ENCODE measurements at places on chromosomes 12 and 14.
A peak's percentile ranks its signal among the peaks of the same experiment; 100 is the strongest.

DNA sequence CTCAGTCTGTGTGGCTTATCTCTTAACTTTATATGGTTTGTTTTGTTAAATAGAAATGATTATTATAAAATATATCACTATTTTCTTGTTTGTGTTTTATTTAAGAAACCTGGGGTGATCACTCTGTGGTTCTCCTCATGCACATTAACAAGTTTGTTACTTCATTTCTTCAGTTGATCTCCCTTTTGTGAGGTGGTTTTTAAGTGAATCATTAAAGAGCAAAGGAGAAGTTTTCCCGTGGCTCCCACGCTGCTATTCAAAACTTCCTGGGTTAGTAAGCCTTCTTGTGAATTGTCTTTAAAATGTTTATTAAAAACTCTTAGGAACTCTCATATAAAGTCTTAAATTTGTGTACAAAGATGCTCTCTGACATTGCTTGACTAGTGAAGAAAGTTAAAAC is 11.8 kb downstream of the ADIPOR2 start:
- peaks cover 20% of the 10 kb centered on the region for H3K4me1 ChIP-seq
- H3K4me3 ChIP-seq: no peak overlapping the region

DNA sequence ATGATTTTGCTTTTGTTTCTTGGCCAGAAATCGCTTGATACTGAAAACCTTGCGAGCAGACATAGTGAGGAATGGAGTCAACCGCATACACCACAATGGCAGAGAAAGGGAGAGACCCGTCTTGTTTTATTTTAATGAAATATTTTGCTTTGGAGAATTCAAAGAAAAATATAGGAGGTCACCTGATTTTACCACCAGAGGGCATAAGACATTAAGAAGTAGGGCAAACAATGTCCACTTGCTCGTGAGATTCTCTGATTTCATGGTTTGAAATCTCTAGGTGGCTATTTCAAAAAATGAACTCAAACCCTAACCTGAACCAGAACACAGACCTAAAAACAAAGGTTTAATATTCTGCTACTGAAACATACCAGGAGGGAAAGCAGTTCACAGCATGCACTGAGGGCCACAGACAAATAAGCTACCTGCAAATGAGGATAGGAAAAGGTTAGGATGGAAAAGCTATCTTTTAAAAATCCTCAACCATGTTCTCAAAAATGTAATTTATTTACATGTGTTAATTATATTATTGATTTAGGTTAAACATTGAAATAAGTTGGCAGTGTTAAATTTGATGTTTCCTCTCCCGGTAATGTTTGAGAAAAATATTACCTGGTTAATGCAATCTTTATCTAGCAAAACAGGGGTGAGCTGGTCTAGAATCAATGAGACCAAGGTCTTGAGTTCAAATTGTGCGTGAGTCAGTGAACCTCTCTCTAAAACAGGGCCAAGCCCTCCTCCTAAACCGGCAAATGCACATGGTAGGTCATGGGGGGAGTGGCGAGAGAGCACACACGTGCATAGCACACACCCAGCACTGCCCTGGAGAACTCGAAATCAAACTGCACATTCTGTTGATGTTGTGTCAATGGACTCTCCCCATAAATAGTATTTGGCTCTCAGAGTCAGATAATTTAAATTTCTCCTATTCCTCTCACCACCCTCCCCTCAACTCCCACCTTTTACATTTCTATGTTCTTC is 12.5 kb downstream of the IFNG-AS1 start:
- H3K27ac ChIP-seq: no peak overlapping the region
- no peak overlapping the region for H3K4me3 ChIP-seq
- DNase-seq: no peak
- no peaks in the 10 kb centered on the region for H3K36me3 ChIP-seq
- no peaks in the 10 kb centered on the region for H3K27me3 ChIP-seq

GRCh38 chr12:125643055-125643454 is 577.8 kb downstream of the AACS start:
- H3K4me3 ChIP-seq: no peak overlapping the region
- H3K27ac ChIP-seq: no peak overlapping the region
- H3K4me1 ChIP-seq: no peaks in the 10 kb centered on the region
- no peaks in the 10 kb centered on the region for H3K36me3 ChIP-seq

- no peaks in the 10 kb centered on the region for H3K4me1 ChIP-seq
- H3K27ac ChIP-seq: no peak overlapping the region
- no peaks in the 10 kb centered on the region for H3K27me3 ChIP-seq
- H3K36me3 ChIP-seq: no peaks in the 10 kb centered on the region
- no peak for DNase-seq
Observed at GRCh38 chr14:63992858-63993257, 140.1 kb downstream of the SYNE2 start.

- no peak for DNase-seq
- H3K27ac ChIP-seq: no peak overlapping the region
Observed at GRCh38 chr12:127445581-127446139, 821.3 kb upstream of the TMEM132C start.

DNA sequence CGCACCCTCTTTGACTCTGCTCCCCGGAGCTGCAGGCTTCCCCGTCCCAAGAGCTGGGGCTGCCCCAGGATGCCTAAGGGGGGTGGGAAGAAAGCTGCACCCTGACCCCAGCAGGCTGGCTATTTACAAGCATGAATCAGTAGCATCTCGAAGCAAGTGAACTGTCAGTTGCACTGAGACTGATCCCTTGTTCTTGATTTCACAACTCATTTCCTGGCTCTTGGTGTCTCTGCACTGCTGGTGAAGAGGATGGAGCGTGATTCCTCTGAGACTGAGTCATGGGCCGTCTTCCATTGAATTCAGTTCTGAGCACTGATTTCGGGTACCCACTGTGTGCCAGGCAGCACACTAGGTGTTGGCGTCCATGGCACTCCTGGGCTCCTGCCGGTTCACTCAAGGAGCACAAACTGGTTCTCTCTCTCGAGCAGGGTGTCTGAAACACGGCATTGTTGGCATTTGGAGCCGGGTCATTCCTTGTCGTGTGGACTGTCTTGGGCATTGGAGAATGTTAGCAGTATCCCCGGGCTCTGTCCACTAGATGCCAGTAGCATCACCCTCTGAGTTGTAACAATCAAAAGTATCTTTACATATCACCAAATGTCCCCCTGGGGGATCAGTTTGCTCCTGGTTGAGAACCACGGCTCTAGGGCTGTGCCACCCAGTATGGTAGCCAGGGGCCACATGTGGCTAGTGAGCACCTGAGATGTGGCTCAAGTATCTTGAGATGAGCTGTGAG is 86.9 kb downstream of the RIN3 start:
- H3K36me3 ChIP-seq: no peaks in the 10 kb centered on the region
- no peak overlapping the region for H3K4me3 ChIP-seq
- H3K27ac ChIP-seq: peak overlapping the region; percentile 66
- H3K27me3 ChIP-seq: no peaks in the 10 kb centered on the region
- DNase-seq: no peak
- H3K4me1 ChIP-seq: peaks cover 31% of the 10 kb centered on the region

- H3K4me1 ChIP-seq: no peaks in the 10 kb centered on the region
- H3K27me3 ChIP-seq: no peaks in the 10 kb centered on the region
- H3K36me3 ChIP-seq: peaks cover under 1% of the 10 kb centered on the region
- H3K27ac ChIP-seq: no peak overlapping the region
Observed at GRCh38 chr14:44951051-44951450, 10.7 kb downstream of the KLHL28 start.

- no peak overlapping the region for H3K27ac ChIP-seq
- no peak for DNase-seq
- no peaks in the 10 kb centered on the region for H3K36me3 ChIP-seq
- H3K4me1 ChIP-seq: no peaks in the 10 kb centered on the region
- no peaks in the 10 kb centered on the region for H3K27me3 ChIP-seq
Observed at GRCh38 chr12:66848967-66849366, 170.1 kb upstream of the GRIP1 start.

DNA sequence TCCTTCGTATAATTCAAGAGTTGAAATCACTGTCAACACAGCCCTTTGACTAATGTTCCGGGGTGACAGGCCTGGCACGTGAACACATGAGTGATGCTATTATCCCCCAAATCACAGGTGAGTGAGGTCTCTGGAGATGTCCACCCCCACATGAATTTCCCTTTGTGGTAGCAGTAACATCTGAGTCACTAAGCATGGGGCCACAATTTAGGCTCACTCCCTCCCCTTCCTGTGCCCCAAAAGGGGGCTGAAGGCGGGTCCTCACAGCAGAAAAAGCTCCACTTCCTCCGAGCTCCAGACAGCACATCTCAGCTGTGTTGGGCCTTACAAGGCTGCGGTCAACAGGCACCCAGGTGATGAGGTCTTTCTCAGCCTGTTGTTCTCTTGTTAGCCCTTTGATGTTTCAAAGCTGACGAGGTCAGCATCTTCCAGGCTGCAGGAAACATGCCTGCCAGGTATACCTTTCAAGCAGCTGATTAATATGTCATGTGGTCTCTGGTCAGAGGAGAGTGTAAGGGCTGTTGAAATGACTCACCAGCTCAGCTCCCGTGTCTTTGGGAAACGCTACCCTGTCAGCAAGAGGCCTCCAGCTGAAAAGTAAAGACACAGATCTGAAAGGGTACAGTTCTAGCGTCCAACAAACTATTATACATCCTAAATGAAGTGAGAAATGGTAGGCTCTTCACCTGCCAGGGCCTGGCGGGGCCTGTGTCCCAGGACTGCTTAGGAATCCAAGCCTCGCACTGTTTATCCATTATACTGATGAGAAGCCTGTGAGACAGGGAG is 107.3 kb downstream of the ZFP36L1 start:
- H3K36me3 ChIP-seq: no peaks in the 10 kb centered on the region
- DNase-seq: peak; percentile 68
- H3K27me3 ChIP-seq: no peaks in the 10 kb centered on the region
- H3K4me3 ChIP-seq: no peak overlapping the region
- peaks cover 87% of the 10 kb centered on the region for H3K4me1 ChIP-seq

- no peaks in the 10 kb centered on the region for H3K36me3 ChIP-seq
- peaks cover 76% of the 10 kb centered on the region for H3K27me3 ChIP-seq
- no peak for DNase-seq
- H3K4me3 ChIP-seq: no peak overlapping the region
- no peak overlapping the region for H3K27ac ChIP-seq
Observed at GRCh38 chr12:2075508-2076195, 22.9 kb downstream of the CACNA1C start.

DNA sequence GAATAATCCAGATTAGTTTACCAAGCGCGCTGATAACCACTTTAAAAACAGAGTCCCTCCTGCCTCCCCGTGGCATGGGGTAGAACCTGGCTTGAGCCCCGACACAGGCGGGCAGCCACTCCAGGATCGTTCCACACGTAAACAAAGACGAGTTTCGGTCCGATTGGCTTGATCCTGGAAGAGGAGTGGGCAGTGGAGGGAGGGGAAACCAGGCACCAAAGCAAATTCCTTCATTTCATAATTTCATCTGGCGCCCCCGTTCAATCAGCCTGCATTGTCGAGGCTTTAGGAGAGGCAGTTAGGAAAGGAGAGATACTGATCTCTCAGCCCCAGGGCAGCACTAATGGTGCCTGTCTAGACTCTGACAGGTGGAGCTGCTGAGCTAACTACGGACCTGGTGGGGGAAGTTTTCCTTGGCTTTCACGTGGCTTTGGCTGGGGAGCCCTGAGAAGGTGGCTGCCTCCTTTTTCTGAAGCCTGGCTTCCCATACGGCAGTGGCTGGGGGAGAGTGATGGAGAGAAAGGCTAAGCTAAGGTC is 751 bp upstream of the GPRC5A start:
- H3K27me3 ChIP-seq: no peaks in the 10 kb centered on the region
- peaks cover 46% of the 10 kb centered on the region for H3K4me1 ChIP-seq
- peak overlapping the region; percentile 86 for H3K4me3 ChIP-seq
- peaks cover 31% of the 10 kb centered on the region for H3K36me3 ChIP-seq
- H3K27ac ChIP-seq: peak overlapping the region; percentile 93

DNA sequence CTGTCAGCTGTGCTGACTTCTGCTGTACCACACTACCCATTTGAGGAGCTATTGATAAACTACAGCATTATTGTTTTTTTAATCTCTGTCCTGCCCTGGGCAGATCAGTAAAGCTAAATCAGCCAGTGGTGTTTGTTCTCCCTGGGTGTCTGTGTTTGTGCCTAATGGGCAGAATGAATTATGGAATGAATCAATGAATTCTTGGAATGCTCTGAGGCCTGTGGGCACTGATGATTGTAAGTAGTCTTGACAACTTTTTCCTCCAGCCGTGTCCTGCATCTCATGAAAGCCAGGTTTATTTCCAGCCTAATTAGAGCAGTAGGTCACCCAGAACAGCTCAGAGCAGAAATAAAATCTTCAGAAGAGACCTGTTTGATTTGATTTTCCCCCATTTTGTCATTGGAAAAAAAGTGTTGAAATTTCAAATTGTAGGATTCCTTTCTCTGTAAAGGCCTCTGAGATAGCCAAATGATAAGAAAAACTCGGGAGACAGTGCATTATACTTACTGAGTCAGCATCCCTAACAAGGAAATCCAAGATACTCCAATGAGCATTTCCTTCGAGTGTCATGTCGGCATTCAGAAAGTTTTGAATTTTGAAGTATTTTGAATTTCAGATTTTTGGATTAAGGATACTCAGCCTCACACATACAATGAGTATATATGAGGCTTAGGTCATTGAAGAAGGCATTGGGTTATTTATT is 19.4 kb upstream of the EVL start:
- H3K27ac ChIP-seq: no peak overlapping the region
- no peaks in the 10 kb centered on the region for H3K4me1 ChIP-seq
- H3K4me3 ChIP-seq: no peak overlapping the region
- H3K27me3 ChIP-seq: no peaks in the 10 kb centered on the region
- no peaks in the 10 kb centered on the region for H3K36me3 ChIP-seq

All from PC-9 (cell line).